ENCODE measurements at places on chromosomes 13 and 19.

- peak; percentile 86 for DNase-seq
These were observed 1.1 kb downstream of the PPP1R12C start for GRCh38 chr19:55116232-55116858.

- peak; percentile 59 for DNase-seq
These were observed at the start of gene STXBP2 for GRCh38 chr19:7636691-7637373. TSS of gene STXBP2 (plus strand) at chr19:7637110. CDS start at chr19:7637150, 40 bp downstream.

DNA sequence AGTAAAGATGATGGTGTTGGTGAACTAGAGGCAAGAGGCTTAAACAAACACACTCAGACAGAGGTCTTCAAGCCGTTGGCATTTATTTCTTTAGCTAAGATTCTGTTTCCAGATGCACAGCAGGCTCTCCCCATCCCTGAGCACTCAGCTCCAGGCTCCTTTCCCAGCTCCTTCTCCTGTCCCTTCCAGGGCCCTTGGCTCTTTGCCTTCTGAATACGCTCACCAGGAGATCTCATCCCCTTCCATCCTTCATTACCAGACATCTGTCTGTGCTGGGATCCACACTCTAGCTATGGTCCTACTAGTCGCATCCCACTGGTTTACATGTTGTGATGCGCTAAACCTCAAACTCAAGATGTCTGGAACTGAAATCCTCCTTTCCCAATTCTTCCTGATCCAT, 25.3 kb upstream of the DOCK9 start:
- no peak for DNase-seq

DNA sequence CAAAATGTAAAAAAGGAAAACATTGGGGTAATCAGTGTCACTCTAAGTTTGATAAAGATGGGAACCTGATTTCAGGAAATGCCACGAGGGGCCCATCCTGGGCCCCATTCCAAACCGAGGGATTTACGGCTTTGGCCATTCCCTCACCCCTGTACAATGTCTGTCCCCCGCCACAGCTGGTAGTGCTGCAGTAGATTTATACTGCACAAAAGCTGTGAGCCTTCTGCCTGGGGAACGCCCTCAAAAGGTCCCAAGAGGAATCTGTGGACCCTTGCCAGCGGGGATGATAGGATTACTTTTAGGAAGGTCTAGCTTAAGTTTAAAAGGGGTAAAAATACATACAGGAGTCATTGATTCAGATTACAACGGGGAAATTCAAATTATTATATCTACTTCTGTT, 173.4 kb upstream of the SGCG start:
- DNase-seq, result no peak

DNA sequence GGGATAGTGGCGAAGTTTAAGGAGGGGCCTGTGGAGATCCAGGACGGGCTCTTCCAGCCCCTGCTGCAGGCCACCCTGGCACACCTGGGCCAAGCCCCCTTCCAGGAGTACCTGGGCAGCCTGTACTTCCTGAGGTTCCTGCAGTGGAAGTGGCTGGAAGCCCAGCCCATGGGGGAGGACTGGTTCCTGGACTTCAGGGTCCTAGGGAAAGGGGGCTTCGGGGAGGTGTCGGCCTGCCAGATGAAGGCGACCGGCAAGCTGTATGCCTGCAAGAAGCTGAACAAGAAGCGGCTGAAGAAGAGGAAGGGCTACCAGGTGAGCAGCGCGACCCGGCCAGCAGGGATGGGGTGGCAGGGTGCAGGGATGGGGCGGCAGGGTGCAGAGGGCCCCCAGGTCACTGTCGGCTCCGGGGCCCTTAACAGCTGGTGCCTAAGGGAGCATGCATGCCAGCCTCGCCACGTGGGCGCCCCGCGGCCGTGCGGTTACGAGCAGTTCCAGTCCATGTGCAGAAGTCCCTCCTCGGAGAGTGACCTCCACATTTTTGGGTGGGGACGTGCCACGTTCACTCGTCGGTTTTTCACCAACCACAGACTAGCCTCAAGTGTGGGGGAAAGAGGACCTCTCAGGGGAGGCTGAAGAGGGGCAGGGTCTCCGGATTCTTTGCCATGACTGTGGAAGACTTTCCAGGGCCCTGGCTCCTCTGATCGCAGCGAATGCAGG, 912 bp downstream of the GRK1 start:
- DNase-seq, result no peak

- peak; percentile 78 for DNase-seq
These were observed 26.3 kb upstream of the SIGLEC11 start for GRCh38 chr19:49987159-49987698.

DNA sequence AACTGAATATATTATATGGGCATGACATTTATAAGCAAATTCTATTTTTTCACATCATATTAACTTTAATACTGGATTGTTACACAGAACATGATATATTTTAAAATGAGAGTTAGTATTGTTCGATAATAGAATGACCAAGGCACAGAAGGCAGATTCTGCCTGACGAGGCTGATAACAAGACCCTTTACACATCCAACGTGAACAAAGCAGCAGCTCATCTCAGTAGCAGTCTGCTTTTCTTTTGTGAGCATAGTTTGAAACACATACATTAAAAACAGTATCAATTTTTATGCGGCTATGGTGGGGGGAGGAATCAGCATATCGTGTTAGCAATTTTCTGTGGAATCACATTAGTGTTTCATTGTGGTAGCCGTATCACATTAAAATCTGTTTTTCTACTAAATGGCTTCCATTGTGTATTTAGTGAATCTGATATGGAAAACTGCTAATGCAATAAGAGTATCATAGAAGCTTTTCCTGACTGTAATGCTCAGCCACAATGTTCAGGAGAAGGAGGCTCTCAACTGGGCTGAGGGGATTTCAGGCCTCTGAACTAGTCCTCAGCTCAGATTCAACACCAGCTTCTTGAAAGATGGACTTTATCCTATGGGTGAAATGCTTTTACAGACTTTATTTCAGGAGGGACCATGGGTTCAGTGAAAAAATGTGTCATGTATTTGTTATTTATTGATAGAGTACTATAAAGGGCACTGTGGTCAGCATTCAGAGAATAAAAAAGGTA, 4.0 kb downstream of the SMAD9 start:
- no peak for DNase-seq

GRCh38 chr13:108270442-108270841, 924 bp downstream of the TNFSF13B start:
- no peak for DNase-seq

DNA sequence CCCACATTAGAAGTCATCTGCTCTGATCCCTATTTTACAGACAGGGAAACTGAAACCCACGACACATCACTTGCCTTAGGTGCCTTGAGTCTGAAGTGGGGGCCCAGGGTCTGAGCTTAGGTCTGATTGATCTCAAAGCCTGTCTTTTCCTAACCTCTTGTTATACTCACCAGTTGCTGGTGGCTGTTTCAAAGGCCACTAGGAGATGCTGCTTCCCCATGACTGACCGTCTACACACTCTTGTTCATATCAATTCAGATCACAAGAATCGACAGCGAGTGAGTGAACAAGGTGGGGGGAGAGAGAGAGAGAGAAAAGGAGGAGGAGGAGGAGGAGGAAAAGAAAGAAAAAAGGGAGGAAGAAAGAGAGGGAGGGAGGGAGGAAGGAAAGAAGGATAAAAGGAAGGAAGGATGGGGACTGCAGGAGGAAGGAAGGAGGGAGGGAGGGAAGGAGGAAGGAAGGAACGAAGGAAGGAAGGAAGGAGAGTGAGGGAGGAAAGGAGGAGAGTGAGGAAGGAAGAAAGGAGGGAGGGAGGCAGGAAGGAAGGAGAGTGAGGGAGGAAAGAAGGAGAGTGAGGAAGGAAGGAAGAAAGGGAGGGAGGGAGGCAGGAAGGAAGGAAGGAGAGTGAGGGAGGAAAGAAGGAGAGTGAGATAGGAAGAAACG, 3.3 kb downstream of the OR10H1 start:
- DNase-seq, result no peak

- DNase-seq, result peak; percentile 37
These were observed 21.1 kb downstream of the ARL11 start for GRCh38 chr13:49649244-49649962.

DNA sequence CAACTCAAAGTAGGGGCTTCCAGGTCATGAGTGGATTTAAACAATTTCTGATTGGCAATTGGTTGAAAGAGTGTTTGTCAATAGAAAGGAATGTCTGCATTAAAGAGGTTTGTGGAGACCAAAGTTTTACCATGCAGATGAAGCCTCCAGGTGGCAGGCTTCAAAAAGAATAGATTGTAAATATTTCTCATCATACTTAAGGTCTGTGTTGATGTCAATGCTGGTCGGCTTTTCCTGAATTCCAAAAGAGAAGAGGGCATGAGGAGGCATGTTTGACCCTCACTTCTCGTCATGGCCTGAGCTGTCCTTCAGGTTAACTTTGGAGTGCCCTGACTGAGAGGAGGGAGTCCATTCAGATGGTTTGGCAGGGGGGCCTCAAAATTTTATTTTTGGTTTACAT, 125.4 kb upstream of the RFC3 start:
- DNase-seq, result no peak

Measured in AG08396 (cell line).